ENCODE measurements at places on chromosomes 5 and 9.

- DNase-seq: no peak
Observed at GRCh38 chr5:143182901-143183820, 220.3 kb downstream of the NR3C1 start.

GRCh38 chr5:170141636-170142035, 35.9 kb downstream of the FOXI1 start:
- no peak for DNase-seq

- DNase-seq: no peak
Observed at GRCh38 chr5:54944364-54944763, 41.0 kb downstream of the ESM1 start.

- DNase-seq: no peak
Observed at GRCh38 chr5:32098890-32099310, 75.2 kb downstream of the GOLPH3 start.

DNA sequence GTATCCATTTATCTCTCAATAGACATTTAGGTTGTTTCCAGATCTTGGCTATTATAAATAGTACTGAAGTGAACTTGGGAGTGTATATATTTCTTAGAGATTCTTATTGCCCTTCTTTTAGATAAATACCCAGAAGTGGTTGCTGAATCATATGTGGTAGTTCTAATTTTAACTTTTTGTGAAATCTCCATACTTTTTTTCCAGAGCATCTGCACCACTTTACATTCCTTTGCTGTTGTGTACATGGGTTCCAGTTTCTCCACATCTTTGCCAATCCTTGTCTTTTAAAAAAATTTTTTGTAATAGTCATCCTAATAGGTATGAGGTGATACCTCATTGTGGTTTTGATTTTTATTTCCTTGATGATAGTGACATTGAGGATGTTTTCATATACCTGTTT, 303.7 kb downstream of the CCDC171 start:
- no peak for DNase-seq

DNA sequence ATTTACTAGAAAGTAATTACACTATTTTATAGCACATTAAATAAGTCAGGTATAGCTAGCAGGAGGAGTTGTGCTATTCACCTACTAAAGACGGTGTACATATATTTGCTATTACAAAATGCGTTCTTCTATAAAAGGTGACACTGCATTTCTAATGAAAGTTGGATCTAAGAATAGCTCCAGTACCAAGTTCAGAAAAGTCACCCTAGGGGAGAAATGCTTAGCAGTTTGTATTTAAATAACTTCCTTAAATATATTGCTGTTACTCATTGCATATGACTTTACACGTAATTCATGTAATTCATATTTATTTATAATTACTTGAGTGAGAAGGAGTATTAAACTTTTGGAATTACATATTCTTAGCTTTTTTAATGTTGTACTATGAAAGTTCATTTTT, 7.0 kb upstream of the SUB1 start:
- no peak for DNase-seq

DNA sequence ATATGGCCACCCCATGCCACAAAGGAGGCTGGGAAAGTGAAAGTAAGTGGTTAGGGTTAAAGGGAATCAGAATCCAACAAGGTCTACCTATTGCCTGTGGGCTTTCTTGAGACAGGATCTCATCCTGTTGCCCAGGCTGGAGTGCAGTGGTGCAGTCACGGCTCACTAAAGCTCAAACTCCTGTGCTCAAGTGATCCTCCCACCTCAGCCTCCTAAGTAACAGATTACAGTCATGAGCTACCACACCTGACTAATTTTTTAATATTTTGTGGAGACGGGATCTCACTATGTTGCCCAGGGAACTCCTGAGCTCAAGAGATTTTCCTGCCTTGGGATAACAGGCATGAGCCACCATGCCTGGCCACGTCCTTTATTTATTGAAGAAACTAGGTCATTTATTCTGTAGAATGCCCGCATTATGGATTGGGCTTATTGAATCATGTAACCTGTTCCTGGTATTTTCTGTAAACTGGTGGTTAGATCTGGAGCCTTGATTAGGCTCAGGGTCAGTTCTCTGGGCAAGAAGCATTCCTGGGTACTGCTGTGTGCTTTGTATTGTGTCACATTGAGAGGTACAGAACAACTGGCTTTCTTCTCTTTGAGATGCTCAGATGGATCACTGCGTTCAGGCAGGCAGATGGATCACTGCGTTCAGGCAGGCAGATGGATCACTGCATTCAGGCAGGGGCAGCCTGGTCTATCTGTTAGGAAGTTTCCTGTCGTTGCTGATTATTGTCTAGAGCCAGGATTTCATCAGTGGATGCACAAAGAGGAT, 41.6 kb downstream of the ERGIC1 start:
- no peak for DNase-seq

- no peak for DNase-seq
Observed at GRCh38 chr9:110206389-110206788, 1.6 kb downstream of the C9orf152 start.

DNA sequence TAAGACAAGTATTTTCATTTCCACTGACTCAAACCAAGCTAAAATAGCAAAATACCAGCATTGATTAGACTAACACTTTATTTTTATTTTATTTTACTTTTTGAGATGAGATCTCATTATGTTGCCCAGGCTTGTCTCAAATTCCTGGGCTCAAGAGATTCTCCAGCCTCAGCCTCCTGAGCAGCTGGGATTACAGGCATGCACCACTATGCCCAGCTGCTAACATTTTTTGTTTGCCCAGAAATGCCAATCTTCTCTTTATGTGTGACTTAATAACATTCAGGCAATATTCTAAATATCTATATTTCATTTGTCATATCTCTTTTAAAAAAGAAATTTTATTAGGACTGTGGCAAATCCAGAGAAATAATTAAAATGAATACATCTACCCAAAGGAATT, 55.0 kb downstream of the OXCT1 start:
- DNase-seq: no peak

GRCh38 chr5:74109344-74109743, 483.3 kb downstream of the ARHGEF28 start:
- no peak for DNase-seq

GRCh38 chr9:9945966-9946365, 666.8 kb downstream of the PTPRD start:
- DNase-seq: peak; percentile 74

DNA sequence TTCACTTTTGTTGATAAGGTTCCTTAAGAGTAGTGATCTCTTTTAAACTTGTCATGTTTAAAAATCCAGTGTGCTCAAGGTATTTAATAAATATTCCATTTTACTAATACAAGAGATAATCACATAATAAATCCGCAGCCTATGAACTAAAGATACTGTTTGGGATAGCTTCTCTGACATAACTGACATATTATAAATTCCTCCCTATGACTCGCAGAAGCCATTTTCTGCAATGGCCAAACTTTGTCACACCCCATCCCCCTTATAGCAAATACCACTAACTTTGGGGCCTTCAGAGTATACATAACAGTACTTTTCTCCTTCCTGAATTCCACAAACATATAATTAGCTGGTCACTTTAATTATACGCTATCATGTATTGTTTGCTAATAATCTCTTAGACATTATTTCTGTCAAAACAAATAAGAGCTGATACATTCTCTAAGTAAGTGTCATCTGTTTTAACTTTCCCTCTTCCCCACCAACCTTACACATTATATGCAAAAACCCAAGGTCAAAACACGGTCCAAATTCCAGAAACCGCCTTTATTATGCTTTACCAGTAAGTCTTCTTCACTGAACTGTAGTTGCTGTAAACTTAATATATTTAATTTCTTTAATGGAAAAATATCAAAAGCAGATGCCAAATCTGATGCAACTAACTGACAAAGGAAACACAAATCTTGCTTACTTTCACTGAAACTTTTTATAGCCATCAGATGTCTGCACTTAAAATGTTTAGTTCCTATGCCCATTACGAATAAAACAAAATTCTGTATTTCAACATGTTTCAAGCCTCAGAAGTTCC, 971 bp downstream of the TMEM267 start:
- no peak for DNase-seq

DNA sequence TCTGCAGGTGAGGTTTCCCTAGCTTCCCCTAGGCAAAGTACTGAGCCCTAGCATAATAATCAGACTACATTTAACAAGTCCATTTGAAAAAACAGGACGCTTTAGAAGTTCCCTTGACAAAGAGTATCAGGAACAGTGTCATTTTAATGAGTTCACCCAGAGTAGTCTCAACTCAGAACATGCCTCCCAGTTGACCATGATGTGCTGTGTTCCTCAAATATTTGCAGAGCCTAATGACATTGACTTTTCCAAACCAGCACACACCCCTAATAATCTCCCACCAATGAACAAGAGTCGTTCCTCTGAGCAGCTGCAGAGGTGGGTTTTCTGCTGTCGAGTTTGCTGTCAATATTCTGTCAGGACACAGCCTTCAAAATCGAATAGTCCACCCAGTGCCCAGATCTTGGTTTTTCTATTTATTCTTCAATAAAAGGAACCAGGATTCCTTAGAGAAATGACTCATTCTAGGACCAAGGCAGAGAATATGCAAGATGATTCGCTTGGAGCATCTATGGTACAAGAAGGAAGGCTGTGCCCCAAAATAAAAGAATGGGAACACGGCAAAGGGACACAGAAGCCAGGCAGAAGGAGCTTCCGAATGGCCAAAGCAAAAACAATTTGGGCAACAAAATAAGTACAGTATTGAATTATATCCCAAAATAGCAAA, 57.6 kb downstream of the OTULIN start:
- DNase-seq: no peak

DNA sequence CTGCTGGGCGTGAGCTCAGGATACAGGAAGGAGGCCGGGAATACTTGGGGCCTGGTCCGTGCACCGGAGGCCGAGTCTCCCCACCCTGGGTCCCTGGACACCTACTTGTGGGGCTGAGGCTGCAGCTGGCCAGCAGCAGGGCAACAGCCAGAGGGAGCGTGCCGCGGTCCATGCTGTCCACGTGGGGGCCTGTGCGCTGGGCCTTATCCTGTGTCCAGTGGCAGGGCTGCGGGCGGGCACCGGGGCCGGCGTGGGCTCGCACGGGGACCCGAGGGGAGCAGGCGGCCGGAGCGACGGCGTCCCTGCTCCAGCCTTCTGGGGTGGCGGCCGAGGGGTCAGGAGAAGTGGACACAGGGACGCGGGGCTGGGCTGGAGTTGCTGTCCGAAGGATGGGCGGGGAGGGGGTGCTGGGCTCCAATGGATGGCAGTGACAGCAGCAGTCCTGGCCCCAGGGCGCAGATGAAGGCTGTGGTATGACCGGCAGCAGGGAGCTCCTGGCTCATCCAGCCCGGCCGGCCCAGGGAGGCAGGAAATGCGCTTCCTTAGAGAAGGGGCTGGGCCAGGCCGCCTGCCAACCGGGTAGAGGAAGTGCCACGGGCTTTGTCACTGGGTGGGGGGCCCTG, at the start of gene ENG:
ENG (minus strand) TSS at position 475 of the 623 bp plus-strand sequence; CDS start at position 172, 303 bp downstream.
- no peak for DNase-seq

DNA sequence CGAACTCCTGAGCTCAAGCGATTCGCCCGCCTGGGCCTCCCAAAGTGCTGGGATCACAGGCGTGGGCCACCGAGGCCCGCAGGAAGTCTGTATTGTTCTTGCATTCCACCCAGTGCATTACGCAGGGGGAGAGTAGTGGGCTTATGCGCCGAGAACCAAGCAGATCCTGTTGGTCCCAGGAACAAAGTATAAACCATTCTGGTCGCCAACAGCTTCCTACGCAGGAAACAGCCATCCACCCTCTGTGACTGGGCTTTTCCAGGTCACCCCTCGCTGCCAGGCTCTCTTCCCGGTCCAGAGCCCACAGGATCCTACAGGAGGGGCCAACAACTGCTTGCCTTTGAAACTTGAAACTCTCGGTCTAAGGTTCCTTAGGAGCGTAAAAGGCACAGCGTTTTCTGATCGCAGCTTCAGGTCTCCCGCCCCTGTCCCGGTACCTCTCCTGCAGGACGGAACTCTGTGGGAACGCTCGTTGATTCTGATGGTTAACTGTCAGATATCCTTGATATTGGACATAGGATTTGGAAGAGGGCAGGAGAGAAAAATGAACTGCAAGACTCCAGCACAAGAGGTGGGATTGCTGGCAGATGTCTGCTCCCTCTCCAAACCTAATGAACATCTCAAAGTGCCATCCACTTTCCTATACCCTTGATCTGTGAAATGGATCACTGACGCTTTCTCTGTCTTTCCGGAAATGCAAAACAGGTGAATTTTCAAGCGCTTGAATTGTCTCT, 4.2 kb upstream of the ANXA2R start:
- DNase-seq: no peak

GRCh38 chr5:157484768-157485167, 24.8 kb downstream of the NIPAL4 start:
- DNase-seq: no peak

GRCh38 chr5:114883675-114884074, 286.0 kb downstream of the TRIM36 start:
- DNase-seq: no peak

- no peak for DNase-seq
Observed at GRCh38 chr5:142758062-142758795, 11.9 kb upstream of the ARHGAP26 start.

DNA sequence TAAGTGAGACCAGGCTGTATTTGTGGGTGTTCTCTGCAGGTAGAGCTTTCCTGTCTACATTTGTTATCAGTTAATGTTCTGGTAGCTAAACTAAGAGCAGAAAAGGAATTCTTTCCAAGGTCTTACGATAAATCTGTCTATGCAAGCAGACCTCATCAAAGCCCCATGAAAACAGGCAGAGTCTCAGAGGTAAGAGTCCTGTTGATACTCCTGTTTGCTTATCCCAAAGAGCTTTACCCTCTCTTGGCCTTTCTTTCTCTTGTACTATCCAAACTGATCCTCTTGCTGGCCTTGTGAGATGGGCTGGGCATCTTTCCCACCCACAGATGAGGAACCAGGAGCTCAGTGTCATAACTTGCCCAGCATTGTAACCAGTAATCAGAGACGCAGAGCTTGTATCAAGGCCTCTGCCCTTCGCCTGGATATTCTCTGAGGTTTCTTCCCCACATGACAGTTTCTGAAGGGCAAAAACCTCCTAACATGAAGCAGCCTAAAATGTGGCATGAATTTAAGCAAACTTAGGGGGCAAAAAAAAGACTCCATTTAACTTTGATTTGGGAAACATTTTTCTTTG, 33.5 kb downstream of the PRKACG start:
- DNase-seq: no peak

DNA sequence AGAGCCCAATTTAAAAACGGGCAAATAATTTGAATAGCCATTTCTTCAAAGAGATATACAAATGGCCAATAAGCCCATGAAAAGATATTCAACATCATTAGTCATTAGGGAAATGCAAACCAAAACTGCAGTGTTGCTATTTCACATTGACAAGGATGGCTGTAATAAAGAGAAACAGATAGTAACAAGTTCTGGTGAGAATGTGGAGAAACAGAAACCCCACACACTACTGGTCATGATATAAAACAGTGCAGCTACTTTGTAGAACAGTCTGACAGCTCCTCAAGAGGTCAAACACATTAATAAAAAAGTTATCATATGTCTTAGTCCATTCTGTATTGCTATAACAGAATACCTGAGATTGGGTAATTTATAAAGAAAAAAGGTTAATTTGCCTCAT, 237.0 kb upstream of the GRAMD2B start:
- no peak for DNase-seq

Data from DMS79 treated with DMSO at 0.1 percent for 48 hours (cell line).